ENCODE measurements at places on chromosomes 4 and X. TPM values are rescaled to one million over a fixed set of nuclear protein-coding genes. Genes with fewer than 3 reads are reported as not detected.

Gene IRS4
- 0.09 TPM for total RNA-seq

Gene MAGEA12
- not detected for total RNA-seq

Gene USP26
- not detected for total RNA-seq

Gene PDZD4
- total RNA-seq = 1.6 TPM

Gene ADAM29
- not detected for total RNA-seq

Gene HNRNPDL
- 301 TPM for total RNA-seq

Gene KDR
- 48.9 TPM for total RNA-seq

Gene ANTXR2
- total RNA-seq = 82.2 TPM

Gene MCUB
- 10.7 TPM for total RNA-seq

Gene NAT8L
- total RNA-seq = 0.62 TPM

Gene SH3RF1
- 10.7 TPM for total RNA-seq

Gene RENBP
- 3.1 TPM for total RNA-seq

Gene AWAT2
- total RNA-seq = not detected

Gene GYG2
- total RNA-seq = 1.7 TPM

Gene TCEANC
- total RNA-seq = 9.0 TPM

Gene KCNIP4
- 0.44 TPM for total RNA-seq

Gene TRIM61
- 2.1 TPM for total RNA-seq

Gene NHSL2
- 7.8 TPM for total RNA-seq

Gene SASH3
- 2.4 TPM for total RNA-seq

Gene TRIM60
- not detected for total RNA-seq

Gene TMEM150C
- total RNA-seq = 3.3 TPM

Gene ASB12
- total RNA-seq = 9.5 TPM

Gene REPS2
- 8.6 TPM for total RNA-seq

Gene TBX22
- total RNA-seq = not detected

Gene NPY1R
- 6.8 TPM for total RNA-seq

Gene DHX15
- total RNA-seq = 113 TPM

Gene CT45A8
- total RNA-seq = not detected

Gene FTHL17
- total RNA-seq = not detected

Gene SLC6A14
- total RNA-seq = not detected

Gene FGFBP1
- not detected for total RNA-seq

Measured in muscle of leg (tissue), 16 donors.